Spleen (tissue), 13 donors: ENCODE measurements at places on chromosomes 6 and 20. TPM values are rescaled to one million over a fixed set of nuclear protein-coding genes. Genes with fewer than 3 reads are reported as not detected.

SRC gene
- 7.0 TPM for polyA plus RNA-seq

IBTK gene
- 14.6 TPM for polyA plus RNA-seq

NUP153 gene
- polyA plus RNA-seq, result 11.3 TPM

CFB gene
- 31.2 TPM for polyA plus RNA-seq

SLC17A3 gene
- 0.11 TPM for polyA plus RNA-seq

GRCh38 chr20:50536333-50536732 is 26.1 kb downstream of the PTPN1 start:
- H3K27me3 ChIP-seq, result no peaks in the 10 kb centered on the region
- H3K4me3 ChIP-seq, result no peak overlapping the region
- no peaks in the 10 kb centered on the region for H3K36me3 ChIP-seq
- peaks cover 98% of the 10 kb centered on the region for H3K4me1 ChIP-seq

- peak overlapping the region; percentile 51 for H3K27ac ChIP-seq
- H3K36me3 ChIP-seq, result no peaks in the 10 kb centered on the region
- H3K4me3 ChIP-seq, result no peak overlapping the region
- no peaks in the 10 kb centered on the region for H3K27me3 ChIP-seq
- DNase-seq, result no peak
- H3K4me1 ChIP-seq, result no peaks in the 10 kb centered on the region
Measured at GRCh38 chr6:39530201-39530759, 194.9 kb downstream of the KIF6 start.

DNA sequence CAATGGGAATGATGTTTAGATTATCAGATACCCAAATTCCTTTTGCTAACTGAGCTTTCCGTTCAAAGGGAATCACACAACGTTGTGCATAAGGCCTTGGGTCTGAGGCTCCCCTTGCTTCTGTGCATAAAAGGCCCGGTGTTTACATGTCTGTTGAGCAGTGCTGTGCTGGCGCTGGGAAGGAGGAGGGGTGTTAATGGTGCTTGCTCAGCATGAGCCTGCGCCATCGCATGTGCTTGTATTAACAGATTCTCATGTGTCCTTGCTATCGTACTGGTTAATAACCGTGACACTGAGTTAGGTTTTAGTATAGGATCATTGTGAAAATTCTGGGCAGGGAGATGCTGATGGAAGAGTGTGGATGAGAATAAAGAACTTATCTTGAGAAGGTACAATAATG is 62.3 kb upstream of the TRAF3IP2 start:
- H3K36me3 ChIP-seq, result peaks cover 97% of the 10 kb centered on the region
- H3K4me1 ChIP-seq, result peaks cover 7% of the 10 kb centered on the region
- DNase-seq, result no peak

- H3K4me3 ChIP-seq, result no peak overlapping the region
- H3K4me1 ChIP-seq, result peaks cover 35% of the 10 kb centered on the region
- H3K27ac ChIP-seq, result no peak overlapping the region
- no peaks in the 10 kb centered on the region for H3K36me3 ChIP-seq
Measured at GRCh38 chr20:59576216-59576953, 28.0 kb upstream of the PHACTR3 start.

DNA sequence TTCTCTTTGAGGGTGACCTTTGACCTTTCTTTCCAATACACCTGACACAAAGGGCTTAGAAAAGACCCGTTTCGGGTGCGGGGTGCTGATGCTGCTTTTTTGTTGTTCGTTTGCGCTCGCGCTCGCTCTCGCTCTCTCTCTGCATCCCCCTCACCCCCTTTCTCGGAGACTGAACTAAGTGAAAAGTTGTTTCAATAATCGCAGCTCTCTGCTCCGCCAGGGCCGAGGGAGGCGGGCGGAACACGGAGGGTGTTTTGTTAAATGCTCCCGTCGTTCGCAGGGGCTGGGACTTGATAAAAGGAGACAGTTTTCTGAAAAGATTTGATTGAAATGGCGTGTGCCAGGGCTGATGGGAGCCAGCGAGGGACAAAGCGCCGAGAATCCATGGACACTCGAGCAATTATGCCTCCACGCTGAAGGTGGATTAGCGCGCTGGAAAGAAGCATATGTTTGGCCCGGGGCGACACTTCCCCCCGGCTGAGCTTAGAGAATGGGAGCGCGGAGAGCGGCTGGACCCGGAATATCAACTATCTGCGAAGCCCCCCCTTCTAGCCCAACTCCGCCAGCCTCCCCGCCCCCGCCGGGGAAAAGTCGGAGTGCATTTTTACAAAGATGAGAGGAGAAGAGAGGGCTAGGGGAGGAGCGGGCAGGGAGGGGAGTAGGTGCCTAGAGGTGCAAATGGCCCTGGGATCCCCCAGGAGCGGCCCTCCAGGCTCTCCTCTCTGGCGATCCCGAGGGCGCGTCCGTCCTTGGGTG is 25.0 kb downstream of the TFAP2A start:
- no peaks in the 10 kb centered on the region for H3K36me3 ChIP-seq
- H3K4me1 ChIP-seq, result no peaks in the 10 kb centered on the region
- DNase-seq, result no peak
- H3K4me3 ChIP-seq, result no peak overlapping the region
- H3K27me3 ChIP-seq, result peaks cover 100% of the 10 kb centered on the region
- H3K27ac ChIP-seq, result no peak overlapping the region

- no peaks in the 10 kb centered on the region for H3K4me1 ChIP-seq
- H3K36me3 ChIP-seq, result no peaks in the 10 kb centered on the region
- no peak overlapping the region for H3K4me3 ChIP-seq
- no peaks in the 10 kb centered on the region for H3K27me3 ChIP-seq
- H3K27ac ChIP-seq, result no peak overlapping the region
- no peak for DNase-seq
Measured at GRCh38 chr6:90689172-90689571, 102.3 kb upstream of the MAP3K7 start.

DNA sequence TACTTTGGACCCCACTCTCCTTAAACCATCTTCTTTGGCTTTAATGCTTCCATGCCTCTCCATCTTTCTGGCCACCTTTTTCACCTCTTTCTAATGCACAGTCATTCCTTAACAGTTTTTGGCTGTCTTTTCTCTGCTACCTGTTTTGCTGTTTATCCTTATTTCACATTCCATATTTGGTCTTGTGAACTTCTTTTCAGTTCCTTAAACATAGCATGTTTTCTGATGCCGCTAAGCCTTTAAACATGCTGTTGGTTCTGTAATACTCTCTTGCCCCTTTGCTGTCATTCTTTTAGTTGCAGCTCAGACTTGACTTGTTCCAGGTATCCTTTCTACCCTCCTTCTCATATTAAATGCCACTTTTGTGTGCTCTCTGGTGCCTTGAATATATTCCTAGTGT is 35.8 kb downstream of the TOP1 start:
- no peak for DNase-seq
- no peak overlapping the region for H3K27ac ChIP-seq
- peaks cover 15% of the 10 kb centered on the region for H3K4me1 ChIP-seq
- no peaks in the 10 kb centered on the region for H3K27me3 ChIP-seq
- no peak overlapping the region for H3K4me3 ChIP-seq

GRCh38 chr6:57108691-57109090 is 18.7 kb downstream of the ZNF451 start:
- H3K4me1 ChIP-seq, result peaks cover 28% of the 10 kb centered on the region
- H3K36me3 ChIP-seq, result peaks cover 3% of the 10 kb centered on the region
- no peak for DNase-seq
- no peak overlapping the region for H3K27ac ChIP-seq
